ENCODE measurements at places on chromosomes 13 and 19.
A peak's percentile ranks its signal among the peaks of the same experiment; 100 is the strongest.

DNA sequence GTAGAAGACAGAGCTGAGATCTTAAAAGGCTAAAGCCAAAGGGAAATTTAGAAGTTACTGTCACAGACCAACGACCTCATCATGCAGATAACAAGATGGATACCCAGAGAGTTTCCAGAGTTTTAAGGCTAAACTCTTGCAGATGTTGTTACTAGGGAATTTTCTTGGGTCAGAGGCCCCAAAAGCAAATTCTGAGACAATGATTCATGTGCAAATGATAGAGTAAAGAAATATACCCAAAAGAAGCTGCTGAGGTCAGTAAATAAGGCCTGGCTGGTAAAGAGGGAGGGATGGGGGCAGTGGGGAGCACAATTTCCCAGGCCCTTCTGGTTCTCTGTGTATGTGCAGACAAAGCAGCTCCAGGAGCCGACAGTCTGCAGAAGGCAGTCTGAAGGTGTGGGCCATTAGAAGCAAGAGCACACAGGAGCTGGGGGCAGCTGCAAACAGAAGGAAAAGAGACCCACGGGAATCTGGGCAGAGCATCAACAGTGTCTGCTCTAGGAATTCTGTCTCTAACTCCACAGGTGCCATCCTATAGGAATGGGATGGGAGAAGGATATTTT is 330.8 kb downstream of the TBC1D4 start:
- no peak for DNase-seq

DNA sequence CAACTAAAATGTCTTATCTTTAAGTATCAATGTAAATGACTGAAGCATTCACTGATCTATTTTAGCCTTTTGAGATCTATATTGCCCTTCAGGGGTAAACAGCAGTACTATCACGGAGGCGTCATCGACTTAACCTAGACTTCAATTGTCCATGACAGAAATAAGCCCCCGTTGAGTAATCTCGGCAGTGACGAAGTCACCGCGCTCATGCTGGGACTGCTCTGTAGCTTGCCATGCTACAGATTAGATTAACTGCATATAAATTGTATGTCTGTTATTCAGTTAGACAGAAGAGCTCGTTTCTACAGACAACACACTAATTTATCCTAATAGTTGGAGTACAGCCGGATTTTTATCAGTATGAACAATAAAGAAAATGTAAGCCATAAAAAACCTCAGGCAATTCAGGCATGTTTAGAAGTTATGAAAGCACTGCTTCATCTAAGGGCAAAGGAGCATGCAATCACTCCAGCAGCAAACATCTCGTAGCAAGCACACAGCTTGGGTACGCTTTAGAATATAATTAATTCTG is 56.6 kb downstream of the TUBGCP3 start:
- DNase-seq = no peak

GRCh38 chr19:56477429-56478338 is 539 bp upstream of the ZNF667 start:
- DNase-seq = peak; percentile 88

DNA sequence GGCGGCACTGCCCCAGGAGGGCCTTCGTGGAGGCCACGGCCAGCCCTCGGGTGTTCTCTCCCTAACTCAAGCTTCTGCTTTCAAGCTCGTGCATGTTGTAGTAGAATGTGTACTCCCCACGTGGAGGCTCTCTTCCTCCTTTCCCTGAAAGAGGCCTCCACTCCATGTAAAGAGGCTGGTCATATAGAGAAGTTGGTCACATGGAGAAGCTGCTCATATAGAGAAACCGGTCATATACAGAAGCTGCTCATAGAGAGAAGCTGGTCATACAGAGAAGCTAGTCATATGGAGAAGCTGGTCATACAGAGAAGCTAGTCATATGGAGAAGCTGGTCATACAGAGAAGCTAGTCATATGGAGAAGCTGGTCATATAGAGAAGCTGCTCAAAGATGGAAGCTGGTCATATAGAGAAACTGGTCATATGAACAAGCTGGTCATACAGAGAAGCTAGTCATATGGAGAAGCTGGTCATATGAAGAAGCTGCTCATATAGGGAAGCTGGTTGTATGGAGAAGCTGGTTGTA is 152.5 kb downstream of the COL4A1 start:
- no peak for DNase-seq

DNA sequence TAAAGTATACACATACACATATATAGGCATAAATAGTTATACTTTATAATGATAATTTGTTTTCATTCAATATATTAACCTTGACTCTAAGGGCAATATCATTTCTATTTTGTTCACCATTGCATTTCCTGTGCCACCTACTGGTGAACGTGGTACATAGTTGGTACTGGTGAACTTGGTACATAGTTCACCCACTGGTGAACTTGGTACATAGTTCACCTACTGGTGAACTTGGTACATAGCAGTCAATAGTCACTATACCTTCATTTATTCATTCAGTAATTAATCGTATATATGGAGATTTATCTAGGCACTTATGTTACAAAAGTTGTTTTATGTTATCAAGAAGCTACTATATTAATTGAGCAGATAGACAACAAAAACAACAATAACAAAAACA is 172.6 kb upstream of the ATXN8OS start:
- no peak for DNase-seq

DNA sequence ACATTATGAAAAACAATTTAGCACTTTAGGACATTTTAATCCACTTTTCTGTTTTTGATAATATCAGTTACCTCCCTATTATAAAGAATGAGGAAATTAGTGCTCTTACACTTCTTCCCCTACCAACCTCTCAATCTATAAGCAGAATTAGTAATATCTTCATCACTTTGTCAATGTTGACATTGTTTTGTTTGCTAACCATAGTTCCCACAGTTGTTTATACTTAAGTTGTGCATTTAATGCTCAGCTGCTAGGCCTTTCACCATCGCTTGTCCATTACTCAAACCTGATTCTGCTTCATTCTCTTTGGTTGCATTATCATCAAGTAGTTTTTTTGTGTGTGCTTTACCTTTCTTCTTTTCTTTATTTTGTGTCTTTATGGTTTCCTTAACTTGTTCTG is 132.1 kb downstream of the CDK8 start:
- no peak for DNase-seq

DNA sequence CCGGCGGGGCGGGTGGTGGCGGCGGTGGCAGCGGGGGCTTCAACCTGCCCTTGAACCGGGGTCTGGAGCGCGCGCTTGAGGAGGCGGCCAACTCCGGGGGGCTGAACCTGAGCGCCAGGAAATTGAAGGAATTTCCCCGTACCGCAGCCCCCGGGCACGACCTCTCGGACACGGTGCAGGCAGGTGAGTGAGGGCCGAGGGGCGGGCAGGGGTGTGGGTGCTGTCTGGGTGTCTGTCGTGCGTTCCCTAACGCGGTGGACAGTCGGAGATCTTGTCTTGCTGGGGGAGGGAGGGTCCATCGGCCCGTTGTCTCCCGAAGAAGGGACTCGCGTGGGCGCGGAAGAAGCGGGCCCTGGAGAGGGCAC is 533 bp downstream of the LRCH1 start:
- no peak for DNase-seq

DNA sequence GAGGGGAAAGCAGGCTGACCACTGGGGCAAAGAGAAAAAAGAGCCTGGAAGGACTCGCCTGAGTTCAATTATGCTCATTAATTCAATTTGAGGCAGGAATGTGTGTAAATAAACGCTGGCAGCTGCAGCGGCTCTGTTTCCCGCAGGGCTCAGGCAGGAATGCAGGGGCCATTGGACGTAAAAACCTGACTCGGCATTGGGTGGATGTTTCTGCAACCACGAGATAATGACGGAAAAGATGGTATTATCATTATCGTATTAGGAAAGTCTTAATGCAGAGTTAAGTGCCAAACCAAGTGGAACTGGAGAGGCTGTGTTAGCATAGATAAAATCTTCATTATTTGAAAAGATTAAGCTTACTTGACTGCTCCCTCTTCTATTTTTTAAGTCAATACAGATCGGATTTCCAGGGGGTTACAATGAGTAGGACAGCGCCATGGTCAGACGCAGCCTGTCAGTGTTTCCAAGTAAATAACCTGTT is 169.8 kb downstream of the SHISA2 start:
- no peak for DNase-seq

DNA sequence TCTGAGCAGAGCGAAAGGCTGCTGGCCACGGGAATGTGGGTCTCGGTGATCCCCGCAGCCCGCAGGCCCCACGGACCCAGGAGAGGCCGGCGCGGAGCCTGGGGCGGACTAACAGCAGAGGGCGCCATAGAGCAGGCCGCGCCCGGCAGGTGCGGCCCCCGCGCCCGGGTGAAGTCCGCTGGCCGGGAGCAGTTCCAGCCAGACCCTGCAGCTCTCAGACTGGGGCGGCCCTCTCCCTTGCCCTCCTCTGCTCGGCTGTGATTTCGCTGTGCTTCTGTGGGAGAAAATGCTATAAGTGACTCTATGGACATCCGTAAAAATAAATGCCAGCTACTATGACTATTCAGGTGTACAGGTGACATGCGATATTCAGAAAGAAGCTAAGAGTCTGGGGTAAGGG is 37.7 kb downstream of the GSX1 start:
- DNase-seq = no peak

- no peak for DNase-seq
Measured at GRCh38 chr19:18604820-18605159, 1.8 kb downstream of the CRLF1 start.

- no peak for DNase-seq
Measured at GRCh38 chr13:109157275-109157674, 527.9 kb downstream of the MYO16 start.

DNA sequence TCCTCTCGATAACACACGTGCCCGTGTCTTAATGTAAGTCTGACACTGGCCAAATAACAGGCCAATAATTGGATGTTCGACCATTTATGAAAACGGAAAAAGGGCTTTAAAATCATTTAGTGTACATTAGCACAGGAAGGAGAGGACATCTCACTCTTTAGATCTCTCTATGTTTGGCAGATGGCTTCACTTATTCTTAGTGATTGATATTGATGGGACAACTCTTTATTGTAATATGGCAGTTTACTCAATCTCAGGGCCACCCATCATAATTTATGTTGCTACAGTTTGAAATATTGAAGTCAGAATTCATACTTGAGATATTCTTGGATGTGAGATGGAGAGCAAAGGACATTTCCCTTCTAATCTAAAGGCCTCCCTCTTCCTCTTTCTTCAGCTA is 430.7 kb upstream of the ARGLU1 start:
- no peak for DNase-seq

DNA sequence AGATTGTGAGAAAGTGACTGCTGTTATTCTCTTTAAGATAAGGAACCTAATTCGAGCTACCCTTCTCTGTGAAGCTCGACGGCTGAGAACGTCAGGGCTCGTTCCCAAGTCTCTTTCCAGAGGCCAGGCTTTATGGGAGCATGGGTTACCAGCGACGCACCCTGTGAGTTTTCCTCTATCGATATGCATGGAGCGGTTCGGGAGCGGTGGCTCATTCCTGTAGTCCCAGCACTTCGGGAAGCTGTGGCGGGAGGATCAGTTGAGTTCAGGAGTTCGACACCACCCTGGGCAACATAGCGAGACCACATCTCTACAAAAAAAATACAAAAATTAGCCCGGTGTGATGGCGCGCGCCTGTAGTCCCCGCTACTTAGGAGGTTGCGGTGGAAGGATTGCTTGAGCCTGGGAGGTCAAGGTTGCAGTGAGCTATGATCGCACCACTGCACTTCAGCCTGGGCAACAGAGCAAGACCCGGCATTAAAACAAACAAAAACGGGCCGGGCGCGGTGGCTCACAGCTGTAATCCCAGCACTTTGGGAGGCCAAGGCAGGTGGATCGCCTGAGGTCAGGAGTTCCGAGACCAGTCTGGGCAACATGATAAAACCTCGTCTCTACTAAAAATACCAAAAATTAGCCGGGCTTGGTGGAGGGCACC is 681 bp upstream of the ZNF606 start:
- DNase-seq = no peak

DNA sequence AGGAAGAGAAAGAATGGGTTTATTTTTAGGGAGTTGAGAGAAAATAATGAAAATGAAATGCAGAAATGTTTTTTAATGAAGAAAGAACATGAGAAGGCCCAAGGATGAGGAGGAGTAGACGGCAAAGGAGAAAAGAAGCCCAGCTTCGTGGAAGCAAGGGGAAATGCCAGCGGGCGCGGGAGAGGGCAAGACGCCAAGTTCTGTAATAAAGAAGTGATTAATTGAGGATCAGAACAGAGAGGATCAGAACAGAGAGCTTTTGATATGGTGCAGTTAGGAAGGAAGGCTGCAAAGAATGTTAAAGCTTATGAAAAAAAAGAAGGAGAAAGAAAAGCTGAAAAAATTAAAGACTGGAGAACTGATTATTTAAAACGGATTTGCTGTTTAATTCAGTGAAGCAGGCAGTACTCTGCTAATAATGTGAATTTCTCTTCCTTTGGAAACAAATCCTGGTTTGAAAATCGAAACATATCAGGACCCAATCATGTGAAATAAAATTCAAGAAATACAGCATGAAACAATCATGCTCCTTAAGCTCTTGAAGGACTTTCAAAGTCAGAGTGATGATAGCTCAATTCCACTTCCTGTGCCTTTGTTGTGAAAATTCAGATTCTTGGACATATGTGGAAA is 99.3 kb upstream of the SOX1 start:
- DNase-seq = peak; percentile 56

DNA sequence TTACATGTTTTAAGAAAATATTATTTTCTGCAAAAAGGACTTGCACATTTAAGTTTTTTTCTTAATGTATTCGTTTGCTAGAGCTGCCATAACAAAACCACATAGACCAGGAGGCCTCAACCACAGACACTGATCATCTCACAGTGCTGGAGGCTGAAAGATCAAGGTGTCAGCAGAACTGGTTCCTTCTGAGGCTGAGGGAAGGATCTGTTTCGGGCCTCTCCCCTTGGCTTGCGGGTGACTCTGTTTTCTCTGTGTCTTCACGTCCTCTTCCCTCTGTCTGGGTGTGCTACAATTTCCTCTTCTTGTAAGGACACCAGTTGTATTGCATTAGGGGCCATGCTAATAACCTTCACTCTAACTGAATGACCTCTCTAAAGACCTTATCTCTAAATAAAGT is 364.2 kb downstream of the IRS2 start:
- DNase-seq = no peak

- no peak for DNase-seq
Measured at GRCh38 chr13:108166078-108166477, 49.3 kb downstream of the LIG4 start.

GRCh38 chr13:71714802-71715375 is 152.1 kb downstream of the DACH1 start:
- no peak for DNase-seq

DNA sequence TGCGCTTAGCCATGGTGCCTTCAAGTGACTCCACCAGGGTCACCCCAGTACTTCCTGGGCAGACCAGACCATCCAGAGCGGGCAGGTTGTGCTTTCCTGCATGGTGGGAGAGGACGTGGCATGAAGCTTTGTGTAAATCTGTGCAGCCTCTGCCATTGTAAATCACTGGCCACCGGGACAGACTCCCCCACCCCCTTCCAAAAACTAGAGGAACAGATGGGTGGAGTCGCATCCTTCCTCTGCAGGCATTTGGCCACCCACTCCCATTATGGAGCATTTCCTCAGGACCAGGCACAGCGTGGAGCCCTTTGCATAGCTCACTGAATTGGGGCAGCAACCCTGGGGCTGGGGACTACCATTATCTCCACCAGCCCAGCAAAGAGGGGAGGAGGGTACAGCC is 8.2 kb downstream of the BCKDHA start:
- no peak for DNase-seq

- DNase-seq = no peak
Measured at GRCh38 chr13:100130092-100130491, 41.2 kb downstream of the PCCA start.
